ENCODE measurements at places on chromosomes 4 and X. TPM values are rescaled to one million over a fixed set of nuclear protein-coding genes. Genes with fewer than 3 reads are reported as not detected.

Gene SLITRK4
- total RNA-seq, result not detected

Gene ARR3
- not detected for total RNA-seq

Gene TLR2
- total RNA-seq, result not detected

DNA sequence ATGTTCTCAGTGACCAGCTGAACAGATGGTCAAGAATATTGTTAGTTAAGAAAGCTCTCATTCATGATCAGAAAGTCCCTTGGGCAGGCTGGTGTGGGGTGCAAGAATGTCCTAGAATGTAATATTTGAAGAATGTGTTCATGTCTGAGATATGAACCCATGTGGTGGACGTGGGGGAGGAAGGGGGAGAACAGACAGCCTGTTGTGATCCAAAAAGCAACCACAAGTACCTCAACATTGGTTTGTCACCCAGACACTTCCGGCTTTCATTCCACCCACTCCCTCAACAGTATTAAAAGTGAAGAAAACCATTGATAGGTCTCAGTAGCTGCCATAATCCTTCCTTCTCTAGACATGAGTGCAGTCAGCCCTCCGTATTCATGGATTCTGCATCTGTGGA lies 82.2 kb downstream of the MAML3 start:
- DNase-seq, result peak; percentile 57

DNA sequence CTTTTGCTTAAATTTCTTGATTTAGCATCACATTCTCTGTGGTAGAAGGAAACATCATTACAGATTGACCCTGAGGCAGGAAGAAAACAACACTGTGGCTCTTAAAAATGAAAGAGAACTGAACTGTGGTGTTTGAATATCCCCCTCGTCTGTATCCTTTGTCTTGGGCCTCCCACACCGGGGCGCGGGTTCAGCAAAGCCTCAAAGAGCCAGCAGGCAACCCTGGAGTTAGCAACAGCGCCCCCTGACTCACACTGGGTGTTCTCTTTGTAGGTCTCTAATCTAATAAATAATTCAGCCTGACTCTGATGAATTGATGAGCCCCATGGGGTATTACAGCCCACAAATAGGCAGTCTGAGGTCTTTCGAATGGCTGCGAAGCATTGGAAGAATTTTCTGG lies 46.1 kb upstream of the CTSO start:
- no peak for DNase-seq

DNA sequence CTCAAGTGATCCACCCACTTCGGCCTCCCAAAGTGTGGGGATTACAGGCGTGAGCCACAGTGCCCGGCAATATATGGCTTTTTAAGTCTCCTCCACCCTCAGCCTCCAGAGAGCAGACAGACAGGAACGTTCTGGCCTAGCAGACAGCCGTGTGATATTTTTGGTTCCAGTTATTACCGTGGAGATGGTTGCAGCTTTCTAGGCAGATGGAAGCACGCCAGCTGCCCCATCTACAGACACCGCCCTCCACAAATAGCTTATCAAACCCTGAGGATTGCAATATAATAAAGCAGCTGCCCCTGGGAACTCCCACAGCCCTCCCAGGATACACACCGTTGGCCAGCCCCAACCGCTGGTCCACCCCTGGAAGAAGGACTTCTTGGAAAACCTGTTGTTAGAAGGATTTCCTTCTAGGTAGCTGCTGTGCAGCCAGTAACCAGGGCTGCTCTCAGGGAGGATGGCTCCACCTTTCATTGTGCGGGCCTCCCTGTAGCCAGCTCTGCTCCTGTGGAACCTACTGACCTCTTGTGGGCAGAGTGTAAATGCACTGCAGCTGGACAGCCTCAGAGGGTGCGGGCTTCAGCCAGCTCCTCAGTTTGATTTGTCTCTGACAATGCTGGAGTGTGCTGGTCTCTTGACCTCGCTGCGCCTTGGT lies 44.0 kb downstream of the SLC25A5 start:
- peak; percentile 34 for DNase-seq

DNA sequence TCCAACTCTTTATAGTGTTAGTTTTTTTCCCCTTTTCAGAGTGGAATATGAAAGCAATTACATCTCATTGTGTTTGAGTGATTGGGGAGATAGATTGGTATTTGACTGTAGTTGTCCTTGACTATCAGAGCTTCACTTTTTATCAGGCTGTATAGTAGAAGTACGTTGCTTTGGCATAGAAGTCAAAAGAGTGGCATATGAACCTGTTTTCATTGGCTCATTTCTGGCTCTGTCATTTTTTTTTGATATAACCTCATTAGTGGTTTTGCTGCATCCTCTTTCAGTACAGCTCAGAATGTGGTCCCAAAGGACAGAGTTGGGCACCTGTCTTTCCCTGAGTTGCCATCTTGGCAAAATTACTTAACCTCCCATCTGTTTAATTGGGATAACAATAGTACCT lies 1.4 kb downstream of the TMA16 start:
- no peak for DNase-seq

DNA sequence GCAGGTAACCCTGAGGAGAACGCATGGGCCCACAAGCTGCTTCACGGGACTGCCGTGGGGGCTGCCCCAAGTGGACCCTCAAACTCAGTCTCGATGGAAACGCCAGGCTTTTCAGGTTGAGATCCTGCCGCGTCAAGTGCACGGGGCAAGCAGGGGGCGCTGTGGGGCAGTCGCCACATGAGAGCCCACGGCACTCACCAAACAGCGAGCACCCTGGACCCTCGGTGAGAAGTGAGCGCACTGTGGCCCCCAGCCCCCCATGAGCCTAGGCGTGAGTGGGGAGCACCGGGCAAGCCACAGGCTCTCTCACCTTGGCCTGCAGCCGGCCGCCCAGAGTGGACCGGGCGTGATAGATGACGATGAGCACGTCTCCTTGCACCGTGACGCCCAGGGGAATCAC lies 50.9 kb upstream of the CPLX1 start:
- DNase-seq, result no peak

GRCh38 chr4:37437163-37437562 lies 192.6 kb downstream of the NWD2 start:
- no peak for DNase-seq

DNA sequence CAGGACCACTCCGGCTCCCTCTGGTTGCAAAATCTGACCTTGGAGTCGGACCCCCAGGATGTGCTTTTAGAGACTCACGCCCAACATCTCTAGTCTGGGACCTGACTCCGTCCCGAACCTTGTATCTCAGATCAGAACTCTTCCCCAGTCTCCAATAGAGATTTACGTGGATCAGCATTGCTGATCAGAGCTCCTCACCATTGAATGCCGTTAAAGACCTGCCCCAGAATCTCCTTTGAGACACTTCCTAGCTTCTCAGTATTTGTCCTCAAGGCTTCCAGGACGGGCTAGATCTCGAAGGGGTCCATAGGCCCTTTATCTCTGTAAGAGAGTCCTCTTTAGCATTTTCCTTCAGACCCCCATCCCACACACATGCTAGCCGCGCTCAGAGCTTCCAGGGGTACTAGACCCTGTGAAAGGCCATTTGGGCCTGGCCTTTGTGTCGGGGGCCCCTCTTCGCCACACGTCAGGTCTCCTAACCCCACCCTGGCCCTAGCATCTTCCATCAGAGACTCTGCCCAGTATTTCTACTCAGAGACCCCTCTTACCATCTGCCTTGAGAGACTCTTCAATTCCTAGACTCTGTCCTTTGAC lies 662 bp downstream of the UBA1 start:
- no peak for DNase-seq

DNA sequence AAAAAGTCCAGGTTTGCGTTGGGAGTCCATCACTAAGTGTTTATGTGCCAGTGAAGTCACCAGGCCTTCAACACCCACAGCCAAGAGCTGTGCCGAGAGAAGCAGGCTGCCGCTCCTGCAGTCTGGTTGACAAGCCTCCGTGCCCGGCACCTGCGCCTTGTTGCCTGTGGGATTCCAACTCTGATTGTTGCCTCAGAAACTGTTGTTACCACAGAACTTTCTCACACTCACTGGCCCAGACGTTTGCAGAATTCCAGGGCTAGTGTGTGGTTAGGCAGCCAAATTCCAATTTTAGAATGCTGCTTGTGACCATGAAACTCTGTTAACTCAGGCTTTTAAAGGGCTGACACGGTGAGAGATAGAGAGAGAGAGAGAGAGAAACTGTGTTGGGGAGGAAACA lies 119.5 kb upstream of the LIMCH1 start:
- DNase-seq, result no peak

GRCh38 chr4:164648849-164649212 lies 105.1 kb upstream of the SMIM31 start:
- DNase-seq, result no peak
